Stimulated activated CD4-positive, alpha-beta T cell treated with anti-CD3 and anti-CD28 coated beads, TNF-alpha, amount 100 ng/mL, for 4 hours (primary cell): ENCODE measurements at places on chromosomes 3 and 15.

DNA sequence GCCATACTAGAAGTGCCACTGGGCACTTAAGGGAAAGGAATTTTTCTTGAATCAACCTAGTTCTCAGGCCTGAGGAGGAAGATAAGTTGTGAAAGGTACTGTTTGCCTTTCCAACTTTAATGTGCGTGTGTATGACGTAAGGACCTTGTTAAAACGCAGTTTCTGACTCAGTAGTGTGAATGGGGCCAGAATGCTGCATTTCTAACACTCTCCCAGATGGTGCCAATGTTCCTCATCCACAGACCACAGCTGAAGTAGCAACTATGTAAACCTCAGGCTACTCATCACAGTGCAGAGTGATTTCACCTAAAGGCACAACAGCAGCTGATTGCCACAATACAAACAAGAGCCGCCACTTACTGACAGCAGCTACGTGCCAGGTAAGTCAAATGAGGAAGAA lies 103.6 kb downstream of the OTOL1 start:
- DNase-seq: no peak

GRCh38 chr3:117844676-117845075 lies 1135.1 kb downstream of the TUSC7 start:
- DNase-seq: no peak

- DNase-seq: no peak
These were observed 1514.8 kb downstream of the SI start for GRCh38 chr3:163563485-163563884.

- no peak for DNase-seq
These were observed 131.3 kb downstream of the TJP1 start for GRCh38 chr15:29690765-29691475.

GRCh38 chr3:122080207-122080587 lies 25.0 kb downstream of the CD86 start:
- no peak for DNase-seq

GRCh38 chr3:133256787-133257483 lies 142.9 kb upstream of the BFSP2 start:
- DNase-seq: no peak

GRCh38 chr15:81604713-81605112 lies 230.7 kb upstream of the TMC3 start:
- no peak for DNase-seq

GRCh38 chr3:177026505-177027277 lies 170.6 kb downstream of the TBL1XR1 start:
- DNase-seq: no peak

DNA sequence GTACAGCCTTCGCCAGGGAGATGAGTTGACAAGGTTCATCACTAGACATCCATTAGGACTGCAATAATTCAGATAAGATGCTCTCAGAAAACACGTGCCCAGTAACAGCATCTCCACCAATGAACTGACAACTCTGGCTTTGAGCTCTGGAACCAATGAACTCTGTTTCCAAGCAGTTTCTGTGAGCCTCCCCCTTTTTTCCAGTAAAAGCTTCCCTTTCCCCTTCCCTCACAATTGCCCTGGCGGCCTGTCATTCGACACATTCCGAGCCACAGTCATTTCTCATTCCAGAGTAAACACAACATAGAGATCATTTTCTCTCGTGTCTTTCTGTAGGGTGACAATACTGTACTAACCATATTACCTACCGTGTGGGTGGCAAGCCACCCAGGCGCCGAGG lies 3.6 kb downstream of the PLA2G4D start:
- DNase-seq: no peak

GRCh38 chr15:78311292-78311691 lies 11.9 kb upstream of the SKIC8 start:
- no peak for DNase-seq

- DNase-seq: no peak
These were observed 17.8 kb upstream of the CMTM7 start for GRCh38 chr3:32373844-32374243.

GRCh38 chr15:99702895-99703602 lies 30.2 kb downstream of the LYSMD4 start:
- no peak for DNase-seq

- no peak for DNase-seq
These were observed 30.9 kb downstream of the CCNL1 start for GRCh38 chr3:157128771-157129681.

GRCh38 chr3:104735691-104736090 lies 631.0 kb upstream of the ALCAM start:
- DNase-seq: no peak

DNA sequence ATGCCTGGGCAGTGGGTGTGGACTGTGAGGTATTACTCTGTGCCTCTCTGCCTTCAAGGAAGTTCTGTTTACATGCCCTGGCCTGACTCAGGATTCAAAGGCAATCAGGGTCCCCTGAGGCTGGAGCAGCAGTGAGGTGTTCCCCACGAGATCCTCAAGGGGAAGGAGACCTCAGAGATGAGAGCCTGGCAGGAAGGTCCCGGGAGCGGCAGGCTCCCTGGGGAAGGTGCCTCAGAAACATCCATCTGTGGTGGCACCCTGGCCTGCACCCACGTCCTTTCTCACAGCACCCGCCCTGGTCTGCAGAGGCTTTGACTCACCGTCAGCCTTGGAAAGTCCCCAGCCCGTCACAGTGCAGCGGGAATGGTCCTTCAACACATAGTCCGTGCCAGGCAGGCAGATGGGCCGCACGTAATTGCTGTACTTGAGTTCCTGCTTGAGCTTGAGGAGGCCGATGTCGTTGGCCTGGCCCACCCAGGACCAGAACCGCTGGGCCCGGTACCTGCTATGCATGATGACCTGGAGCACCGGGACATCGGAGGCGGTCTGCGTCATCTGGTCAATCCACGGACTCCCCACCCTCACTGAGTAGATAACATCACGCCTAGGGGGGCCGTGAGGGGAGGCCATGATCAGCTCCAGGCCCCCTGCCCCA lies 3.6 kb downstream of the PRSS50 start:
- DNase-seq: no peak

GRCh38 chr3:73791356-73791755 lies 166.6 kb upstream of the PDZRN3 start:
- DNase-seq: no peak

- DNase-seq: no peak
These were observed 95.6 kb downstream of the OCA2 start for GRCh38 chr15:28003302-28004037.

GRCh38 chr3:164806188-164806587 lies 272.1 kb downstream of the SI start:
- DNase-seq: no peak

DNA sequence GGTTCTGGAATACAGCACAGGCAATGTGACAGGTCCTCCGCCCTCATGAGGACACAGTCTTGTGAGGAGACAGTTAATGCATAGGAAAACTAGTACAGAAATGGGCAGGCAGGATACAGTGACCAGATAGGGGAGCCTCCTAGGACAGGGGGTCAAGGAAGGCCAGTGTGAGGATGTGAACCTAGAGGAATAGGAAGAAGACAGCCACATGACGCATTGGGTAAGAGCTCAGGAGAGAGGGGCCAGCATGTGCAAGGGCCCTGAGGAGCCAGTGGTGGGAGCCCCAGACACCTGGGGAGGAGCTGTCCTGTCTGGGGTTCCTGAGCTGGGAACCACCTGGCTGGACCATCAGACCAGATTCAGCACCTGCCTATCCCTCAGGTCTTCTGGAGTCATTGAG lies 15.6 kb downstream of the IRAK2 start:
- no peak for DNase-seq

DNA sequence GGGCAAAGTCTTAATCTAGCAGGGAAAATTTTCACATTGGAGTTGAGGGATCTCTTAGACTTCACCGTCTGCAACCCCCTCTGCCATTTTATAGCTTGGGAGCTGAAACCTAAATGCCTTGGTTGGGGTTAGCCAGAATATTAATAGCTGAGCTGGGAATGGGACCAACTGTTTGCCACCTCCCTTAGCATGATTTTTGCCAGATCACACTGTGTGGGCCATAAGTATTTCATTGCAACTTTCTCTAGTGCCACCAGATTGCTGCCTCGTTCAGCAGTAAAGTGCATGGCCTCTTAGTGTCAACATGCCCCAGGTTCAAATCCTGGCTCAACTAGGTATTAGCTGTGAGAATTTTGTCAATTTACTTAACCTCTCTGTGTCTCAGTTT lies 55.9 kb upstream of the ABHD17C start:
- DNase-seq: no peak

- DNase-seq: no peak
These were observed 145.4 kb downstream of the ALCAM start for GRCh38 chr3:105512061-105512460.

DNA sequence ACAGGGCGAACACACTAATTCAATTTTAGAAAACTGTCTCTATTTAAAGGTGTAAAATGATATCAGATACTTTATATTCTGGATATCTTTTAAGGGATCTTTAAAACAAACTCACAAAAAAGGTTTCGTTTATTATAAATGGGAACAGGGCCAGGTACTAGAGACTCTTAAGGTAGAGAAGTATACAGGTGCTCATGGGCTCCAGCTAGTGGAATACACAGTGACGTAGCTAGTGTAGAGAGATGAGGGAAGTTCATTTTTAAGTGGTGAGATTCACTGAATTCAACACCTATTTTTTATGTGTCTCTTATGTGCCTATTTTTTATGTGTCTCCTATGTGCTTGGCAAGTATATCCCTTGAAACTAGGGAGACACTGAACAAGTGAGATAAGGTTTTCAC lies 132.7 kb upstream of the FAM3D start:
- DNase-seq: no peak

GRCh38 chr3:190596349-190597285 lies 82.7 kb downstream of the IL1RAP start:
- no peak for DNase-seq

DNA sequence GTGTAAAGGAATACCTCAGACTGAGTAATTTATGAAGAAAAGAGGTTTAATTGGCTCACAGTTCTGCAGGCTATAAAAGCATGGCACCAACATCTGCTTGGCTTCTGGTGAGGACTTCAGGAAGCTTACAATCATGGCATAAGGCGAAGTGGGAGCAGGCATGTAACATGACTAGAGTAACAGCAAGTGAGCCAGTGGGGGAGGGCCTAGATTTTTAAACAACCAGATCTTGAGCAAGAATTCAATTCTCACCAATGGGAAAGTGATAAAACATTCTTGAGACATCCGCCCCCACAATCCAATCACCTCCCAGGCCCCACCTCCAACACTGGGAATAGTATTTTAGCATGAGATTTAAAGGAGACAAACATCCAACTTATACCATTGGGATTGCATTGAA lies 44.2 kb upstream of the BCL2A1 start:
- no peak for DNase-seq

DNA sequence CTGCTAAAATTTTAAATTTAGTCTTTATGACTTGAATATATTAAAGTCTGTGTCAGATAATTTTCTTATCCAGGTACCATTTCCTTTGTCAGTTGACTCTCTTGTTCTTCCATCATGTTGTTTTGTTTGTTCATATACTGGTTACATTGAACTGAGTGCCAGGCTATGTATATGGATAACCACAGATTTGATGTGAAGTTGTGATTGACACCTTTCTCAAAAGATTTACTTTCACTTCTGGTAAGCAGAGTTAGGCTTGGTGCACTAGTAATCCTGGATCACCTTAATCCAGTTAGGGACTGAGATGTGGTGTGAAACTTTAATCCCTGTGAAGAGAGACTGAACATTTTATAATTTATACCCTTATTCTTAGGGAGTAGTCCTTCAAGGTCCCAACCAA lies 99.4 kb downstream of the ADAM10 start:
- no peak for DNase-seq

DNA sequence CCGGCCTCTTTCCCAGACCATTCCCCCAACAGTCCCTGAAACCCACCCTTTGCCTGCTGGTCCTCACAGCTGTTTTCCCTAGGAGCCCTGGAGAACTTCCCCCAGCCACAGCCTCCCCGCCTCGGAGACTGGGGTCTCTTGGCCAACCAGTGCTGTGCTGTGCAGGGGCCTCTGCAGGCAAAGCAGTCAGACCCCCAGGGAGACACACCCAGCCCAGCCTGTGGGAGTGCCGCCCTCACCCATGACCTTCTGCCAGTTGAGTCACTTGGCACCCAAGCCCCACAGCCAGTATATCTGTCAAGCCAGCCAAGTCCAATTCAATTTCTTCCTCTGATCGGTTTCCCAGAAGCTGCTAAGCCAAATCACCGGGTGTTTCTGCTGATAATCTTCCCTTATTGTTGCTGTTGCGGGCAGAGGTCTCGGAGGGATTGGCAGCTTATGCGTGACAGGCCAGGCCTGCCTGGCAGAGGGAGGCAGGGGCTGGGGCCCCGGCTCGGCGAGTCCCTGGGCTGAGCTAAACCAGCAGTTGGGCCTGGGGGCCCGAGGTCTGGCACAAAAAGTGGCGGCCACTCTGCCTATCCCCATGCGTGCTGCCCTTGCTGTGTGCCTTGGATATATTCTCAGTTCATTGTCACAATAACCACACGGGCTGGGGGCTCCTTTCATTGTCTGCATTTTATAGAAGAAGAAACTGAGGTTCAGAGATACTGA lies 65.6 kb upstream of the SLC6A1 start:
- no peak for DNase-seq

DNA sequence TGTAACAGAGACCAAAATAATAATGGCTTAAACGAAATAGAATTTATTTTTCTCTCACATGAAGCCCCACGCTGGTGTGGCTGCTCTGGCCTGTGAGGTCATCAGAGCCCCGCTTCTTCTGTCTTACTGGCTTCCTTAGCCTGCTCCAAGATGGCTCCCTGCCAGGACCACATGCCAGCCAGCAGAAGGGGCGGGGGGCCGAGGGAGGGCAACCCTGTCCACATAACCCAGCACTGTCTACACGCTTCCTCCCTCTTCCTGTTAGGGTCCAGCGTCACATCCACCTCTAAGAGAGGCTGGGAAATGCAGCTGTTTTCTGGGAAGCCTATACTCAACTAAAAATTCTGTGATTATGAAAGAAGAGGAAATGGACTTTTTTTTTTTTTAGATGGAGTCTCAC lies 107.9 kb upstream of the DLG1 start:
- DNase-seq: no peak

DNA sequence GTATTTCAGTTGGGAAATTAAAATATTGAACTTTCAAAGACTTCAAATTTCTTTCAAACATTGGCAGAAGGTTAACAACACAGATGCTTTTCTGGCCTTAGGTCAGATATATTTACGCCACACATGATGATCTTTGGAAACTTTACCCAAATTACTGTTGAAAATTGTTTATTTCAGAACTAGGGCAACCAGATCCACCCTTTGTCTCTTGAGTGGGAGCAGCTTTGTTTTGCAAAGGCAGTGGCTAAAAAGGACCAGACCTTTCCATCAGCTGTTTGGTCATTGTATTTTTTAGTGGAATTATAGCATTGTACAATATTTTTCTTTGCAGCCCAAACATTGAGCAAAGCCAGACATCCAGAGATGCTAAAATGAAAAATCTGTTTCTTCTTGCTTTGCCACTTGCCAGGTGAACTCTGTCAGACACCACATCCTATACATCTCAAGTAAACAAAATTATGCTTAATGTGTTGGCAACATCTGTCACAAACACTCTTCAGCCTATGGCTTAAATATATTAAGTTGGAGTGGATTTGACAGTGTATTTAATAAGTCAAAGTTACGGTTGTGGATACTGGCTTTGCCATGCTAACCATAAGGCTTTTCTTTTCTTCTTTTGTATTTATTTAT lies 651.9 kb downstream of the RBMS3 start:
- no peak for DNase-seq

- no peak for DNase-seq
These were observed 347.8 kb upstream of the C2CD4B start for GRCh38 chr15:62512904-62513303.

GRCh38 chr3:164196477-164196876 lies 881.8 kb downstream of the SI start:
- no peak for DNase-seq

GRCh38 chr3:11720304-11720898 lies 76.7 kb upstream of the VGLL4 start:
- DNase-seq: peak; percentile 13

- no peak for DNase-seq
These were observed 112.6 kb upstream of the KBTBD8 start for GRCh38 chr3:66885326-66886000.
